ENCODE measurements at places on chromosomes 12 and 14.

DNA sequence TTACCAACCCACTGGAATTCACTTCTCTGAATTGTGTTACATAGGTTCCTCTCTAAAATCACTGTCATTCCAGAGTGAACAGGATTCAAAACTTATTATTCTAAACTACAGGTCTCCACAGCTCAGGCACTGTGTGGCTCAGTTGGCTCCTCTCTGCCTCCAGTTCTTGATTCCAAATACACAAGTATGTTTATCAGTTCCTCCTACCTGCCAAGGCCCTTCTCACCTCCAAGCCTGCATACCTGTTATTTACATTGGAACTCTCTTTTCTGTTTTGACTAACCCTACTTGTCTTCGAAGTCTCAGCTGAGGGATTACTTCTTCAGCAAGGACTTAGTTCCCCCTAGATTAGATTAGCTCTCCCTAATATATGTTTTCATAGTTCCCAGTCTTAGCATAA is 397.6 kb upstream of the TMTC1 start:
- DNase-seq: no peak

- no peak for DNase-seq
These were observed 154.0 kb upstream of the DIO3 start for GRCh38 chr14:101407328-101407727.

GRCh38 chr14:61573748-61574513 is 121.4 kb upstream of the HIF1A start:
- DNase-seq: no peak

- DNase-seq: no peak
These were observed 82.6 kb downstream of the METTL25 start for GRCh38 chr12:82440885-82441284.

DNA sequence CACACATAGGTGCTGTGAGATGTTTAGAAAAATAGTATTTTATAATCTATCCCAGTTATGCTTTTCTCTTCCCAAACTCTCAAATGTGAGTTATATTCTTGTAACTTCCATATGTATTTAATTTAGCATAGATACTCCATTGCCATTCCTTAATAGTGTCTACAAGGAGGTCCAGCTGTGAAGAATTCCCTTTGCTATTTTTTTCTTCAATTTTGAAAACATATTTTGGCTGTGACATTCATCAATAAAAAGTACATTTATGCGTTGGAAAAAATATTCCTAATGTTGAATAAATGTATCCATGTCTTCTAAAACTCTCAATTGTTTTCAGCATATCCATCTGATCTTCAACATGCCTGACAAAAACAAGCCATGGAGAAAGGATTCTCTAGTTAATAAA is 1402.0 kb upstream of the SEL1L start:
- no peak for DNase-seq

DNA sequence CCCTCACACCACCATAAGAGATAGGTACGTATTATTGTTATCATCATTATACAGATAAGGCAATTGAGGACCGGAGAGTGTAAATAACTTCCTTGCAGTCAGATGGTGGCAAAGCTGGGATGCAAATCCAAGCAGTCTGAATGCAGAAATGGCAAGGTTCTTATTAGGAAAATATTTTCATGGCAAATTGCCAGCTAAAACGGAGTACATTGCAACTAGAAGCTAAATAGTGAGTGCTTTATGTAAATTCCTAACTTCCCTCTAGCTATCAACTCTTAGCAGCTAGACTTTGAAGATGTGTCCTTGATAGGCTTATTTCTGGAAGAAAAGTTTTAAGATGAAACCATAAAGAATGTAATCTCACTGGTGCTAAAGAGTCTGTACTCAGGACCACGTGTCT is 323.9 kb upstream of the DIO2 start:
- DNase-seq: no peak

DNA sequence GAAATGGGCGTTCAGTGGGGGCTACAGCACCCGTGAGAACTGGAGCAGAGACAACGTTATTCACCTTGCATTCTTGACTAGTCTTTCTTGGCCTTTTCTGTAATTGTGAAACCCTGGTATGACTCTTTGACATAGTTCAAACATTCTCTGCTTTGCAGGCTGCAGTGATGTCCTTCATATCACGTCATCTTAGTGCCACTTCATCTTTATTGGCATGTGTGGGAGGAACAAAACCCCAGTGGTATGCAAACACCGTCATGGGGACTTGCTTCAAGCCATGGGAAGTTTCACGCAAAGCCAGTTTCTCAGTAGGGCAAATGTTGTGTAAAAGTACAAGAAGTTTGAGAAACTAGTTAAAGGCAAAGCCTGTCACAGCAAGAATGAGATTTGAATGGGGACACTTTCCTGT is 20.2 kb upstream of the DUSP16 start:
- DNase-seq: no peak

DNA sequence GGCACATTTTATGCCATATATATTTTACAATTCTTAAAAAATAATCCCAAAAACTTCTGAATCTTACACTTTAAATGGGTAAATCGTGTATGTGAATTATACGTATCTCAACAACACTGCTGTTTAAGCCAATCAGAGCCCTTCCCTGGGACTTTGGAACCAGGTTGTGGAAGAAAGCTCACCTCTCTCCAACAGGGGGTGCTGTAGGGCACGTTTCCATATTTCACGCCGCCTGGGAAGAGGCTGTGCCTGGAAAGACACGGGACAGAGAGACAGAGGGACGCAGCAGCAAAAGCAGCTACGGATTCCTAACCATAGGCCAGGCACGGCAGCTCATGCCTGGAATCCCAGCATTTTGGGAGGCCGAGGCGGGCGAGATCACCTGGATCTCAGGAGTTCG is 29.4 kb upstream of the FBRSL1 start:
- DNase-seq: no peak

GRCh38 chr12:90098132-90098779 is 389.6 kb upstream of the ATP2B1 start:
- no peak for DNase-seq

- no peak for DNase-seq
These were observed 39.7 kb downstream of the RAD51B start for GRCh38 chr14:67859169-67859749.

DNA sequence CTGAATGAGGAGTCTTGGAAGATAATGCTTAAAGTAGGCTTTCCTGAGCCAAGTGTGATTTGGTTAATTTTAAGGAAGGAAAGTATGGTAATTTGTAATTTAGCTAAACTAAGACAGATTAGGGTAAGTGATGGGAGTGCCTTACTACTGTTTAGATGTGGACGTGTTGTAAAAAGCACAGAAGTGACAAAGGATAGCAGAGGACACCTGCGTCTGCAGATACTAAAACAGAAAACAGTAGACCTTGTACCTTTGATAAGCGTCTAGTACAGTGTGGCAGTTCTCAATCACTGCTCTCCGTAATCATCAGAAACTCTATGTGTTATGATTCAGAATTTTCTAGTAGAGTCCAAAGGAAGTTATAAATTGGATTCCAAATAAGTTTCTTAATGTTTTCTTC is 58.0 kb downstream of the MIA2 start:
- no peak for DNase-seq

- no peak for DNase-seq
These were observed 271.2 kb upstream of the NAV3 start for GRCh38 chr12:77559400-77560074.
